ENCODE measurements at places on chromosomes 13 and 19.

GRCh38 chr19:46461537-46461936, 9.8 kb downstream of the PNMA8A start:
- no peak for DNase-seq

DNA sequence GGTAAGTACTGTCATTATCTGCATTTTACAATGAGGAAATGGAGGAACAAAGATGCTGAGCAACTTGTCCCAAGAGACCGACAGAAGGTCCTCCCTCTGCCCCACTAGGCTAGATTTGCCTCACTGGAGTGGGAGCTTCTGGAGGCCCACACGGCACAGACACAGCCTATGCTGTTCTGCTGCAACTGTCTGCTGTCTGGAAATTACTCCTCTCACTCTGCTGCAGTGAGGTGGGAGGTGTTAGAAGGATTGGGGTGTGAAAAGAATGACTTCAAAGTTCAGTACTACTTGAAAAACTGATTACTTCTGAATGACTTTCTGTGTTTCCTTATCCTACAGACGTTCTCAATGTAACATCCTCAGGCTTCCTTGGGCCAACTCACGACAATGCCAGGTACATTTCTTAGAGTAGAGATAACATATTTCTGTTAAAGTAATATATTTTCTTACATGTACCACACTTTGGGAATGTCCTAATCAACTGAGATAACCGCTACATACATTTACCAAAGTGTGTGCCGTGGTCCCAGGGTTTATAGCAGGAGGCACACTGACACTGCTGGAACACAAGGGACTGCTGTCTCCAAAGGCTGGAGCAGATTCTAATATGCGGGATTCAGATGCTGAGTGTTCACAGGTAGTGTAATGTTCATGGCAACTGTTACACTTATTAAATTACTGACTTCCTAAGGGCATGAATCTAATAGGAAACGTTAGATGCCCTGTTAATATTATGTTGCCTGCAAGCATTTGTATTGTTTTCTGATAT, 53.5 kb upstream of the WASF3 start:
- no peak for DNase-seq

GRCh38 chr19:45705115-45705514, 12.6 kb downstream of the QPCTL start:
- no peak for DNase-seq

- no peak for DNase-seq
Observed at GRCh38 chr13:46008631-46009030, 43.9 kb downstream of the ZC3H13 start.

- DNase-seq: peak; percentile 7
Observed at GRCh38 chr13:33606692-33607091, 211.3 kb upstream of the RFC3 start.

DNA sequence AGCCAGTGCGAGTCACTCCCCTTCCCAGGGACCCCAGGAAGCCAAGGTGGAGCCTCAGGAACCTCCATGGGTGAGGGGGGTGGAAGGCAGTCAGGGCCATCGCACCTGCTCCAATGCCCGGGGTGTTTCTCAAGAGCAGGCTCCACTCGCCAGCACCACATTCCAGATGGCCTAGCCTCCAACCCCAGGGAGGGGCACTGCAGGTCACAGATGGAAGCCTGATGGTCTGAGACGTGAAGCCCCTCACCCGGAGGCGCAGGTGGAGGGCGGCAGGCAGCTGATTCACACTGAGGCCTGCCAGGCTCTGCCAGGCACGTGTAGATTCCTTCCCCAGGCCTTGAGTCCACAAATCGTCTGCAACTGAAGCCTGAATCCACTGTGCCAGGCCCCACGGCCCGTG, 23.0 kb upstream of the ISYNA1 start:
- no peak for DNase-seq

DNA sequence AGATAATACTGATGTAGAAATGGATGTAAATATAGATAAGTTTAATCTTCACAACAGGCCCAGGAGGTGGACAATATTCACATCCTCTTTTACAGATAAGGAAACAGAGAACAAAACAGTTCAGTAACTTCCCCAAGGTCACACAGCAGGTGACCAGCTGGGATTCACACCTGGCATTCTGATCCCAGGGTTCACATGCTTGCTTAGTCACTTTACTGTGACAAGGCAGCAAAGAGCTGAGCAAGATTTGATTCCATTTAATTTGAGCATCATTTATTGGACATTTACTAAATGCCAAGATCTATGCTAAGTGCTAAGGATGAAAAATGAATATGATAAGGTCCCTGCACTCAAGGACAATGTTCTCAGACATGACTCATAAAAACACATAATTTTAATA, 94.1 kb upstream of the STARD13 start:
- DNase-seq: no peak

GRCh38 chr19:2061495-2062388, 10.7 kb upstream of the MKNK2 start:
- peak; percentile 81 for DNase-seq

- no peak for DNase-seq
Observed at GRCh38 chr19:11451327-11451870, 16.0 kb downstream of the PRKCSH start.

- DNase-seq: no peak
Observed at GRCh38 chr13:31201341-31202031, 1.7 kb downstream of the B3GLCT start.

DNA sequence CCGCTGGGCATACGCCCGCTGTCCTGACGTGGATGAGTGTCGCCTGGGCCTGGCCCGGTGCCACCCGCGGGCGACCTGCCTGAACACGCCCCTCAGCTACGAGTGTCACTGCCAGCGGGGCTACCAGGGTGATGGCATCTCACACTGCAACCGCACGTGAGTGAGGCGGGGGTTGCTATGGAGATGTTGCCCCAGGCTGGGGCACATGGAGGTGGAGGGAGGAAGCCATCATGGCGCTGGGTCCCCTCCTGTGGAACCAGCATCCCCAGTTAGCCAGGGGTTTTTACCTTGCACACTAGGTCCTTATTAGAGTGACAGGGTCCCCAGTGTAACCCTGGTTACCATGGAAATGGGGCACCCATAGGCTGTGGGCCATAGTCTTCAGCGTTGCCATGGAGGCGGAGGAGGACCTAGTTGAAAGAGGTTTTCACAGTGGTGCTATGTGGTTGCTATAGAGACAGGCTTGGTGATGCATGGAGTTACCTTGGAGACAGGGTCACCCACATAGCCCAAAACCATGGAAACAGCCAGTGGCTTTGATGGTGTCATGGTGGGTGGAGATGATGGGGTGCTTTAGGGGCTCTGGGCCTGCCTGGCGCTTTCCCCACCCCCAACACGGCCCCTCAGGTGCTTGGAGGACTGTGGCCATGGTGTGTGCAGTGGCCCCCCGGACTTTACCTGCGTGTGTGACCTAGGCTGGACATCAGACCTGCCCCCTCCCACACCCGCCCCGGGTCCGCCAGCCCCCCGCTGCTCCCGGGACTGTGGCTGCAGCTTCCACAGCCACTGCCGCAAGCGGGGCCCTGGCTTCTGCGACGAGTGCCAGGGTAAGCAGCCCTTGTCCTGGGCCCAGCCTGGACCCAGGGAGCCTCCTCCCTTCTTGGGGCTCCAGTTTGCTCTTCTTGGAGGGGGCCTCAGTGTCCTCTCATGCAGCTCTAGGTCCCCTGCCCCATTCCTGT, 27.1 kb downstream of the MEGF8 start:
- no peak for DNase-seq

DNA sequence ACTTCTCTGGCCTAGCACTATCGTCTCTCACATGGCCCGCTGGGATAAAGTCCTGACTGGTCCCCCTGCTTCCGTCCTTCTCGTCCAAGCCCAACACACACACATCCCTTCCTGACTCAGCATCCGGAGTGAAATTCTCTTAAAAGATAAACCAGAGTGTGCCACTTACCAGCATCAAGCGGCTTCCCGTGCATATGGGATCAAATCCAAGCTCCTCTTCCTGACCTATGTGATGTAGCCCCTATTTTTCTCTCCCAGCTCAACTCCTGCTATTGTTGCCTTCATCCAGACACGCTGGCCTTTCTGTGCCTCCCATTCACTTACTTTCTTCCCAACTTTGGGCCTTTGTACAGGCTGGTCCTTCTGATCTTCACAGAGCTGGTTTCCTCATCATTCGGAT, 530.4 kb downstream of the DIAPH3 start:
- DNase-seq: no peak

DNA sequence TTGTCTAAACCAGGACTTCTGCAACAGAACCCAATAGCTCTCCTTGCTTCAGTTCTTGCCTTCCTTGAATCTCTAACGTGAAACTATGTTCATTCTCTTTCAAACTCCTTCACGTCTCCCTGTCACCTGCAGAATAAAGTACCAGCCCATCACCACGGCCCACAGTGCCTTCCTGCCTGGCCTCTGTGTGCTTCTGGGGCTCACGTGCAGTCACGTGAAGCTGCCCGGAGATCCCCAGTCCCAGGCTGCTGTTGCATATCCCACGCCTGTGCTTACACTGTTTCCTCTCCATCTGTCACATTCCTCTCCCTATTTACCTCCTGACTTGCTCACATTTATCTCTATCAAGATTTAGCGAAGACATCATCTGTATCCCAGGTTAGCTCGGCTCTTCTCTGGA, 102.8 kb downstream of the STARD13 start:
- DNase-seq: no peak

- DNase-seq: no peak
Observed at GRCh38 chr19:7603919-7604318, 8.3 kb downstream of the CAMSAP3 start.
